ENCODE measurements at places on chromosomes 12 and 14. TPM values are rescaled to one million over a fixed set of nuclear protein-coding genes. Genes with fewer than 3 reads are reported as not detected.

DNA sequence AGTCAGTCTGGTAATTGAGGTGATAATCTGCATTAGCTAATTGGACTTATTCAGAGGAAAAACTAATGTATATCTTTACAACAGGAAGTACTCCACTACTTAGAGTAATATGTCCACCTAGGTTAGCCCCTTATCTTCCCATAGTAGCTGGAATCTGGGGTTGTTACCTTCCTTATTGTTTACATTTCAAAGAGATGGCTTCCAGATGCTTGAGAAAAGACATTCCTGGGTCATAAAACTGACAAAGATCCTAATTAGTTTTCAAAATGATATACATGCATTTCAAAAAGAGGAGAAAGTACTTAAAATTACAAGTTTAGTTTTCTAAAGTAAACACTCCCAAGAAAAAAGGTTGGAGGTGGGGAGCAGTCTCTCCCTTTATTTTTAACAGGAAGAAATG is 78.1 kb downstream of the RPL10L start:
- peaks cover 18% of the 10 kb centered on the region for H3K4me1 ChIP-seq
- no peaks in the 10 kb centered on the region for H3K36me3 ChIP-seq
- H3K27ac ChIP-seq, result no peak overlapping the region
- no peaks in the 10 kb centered on the region for H3K27me3 ChIP-seq

DNA sequence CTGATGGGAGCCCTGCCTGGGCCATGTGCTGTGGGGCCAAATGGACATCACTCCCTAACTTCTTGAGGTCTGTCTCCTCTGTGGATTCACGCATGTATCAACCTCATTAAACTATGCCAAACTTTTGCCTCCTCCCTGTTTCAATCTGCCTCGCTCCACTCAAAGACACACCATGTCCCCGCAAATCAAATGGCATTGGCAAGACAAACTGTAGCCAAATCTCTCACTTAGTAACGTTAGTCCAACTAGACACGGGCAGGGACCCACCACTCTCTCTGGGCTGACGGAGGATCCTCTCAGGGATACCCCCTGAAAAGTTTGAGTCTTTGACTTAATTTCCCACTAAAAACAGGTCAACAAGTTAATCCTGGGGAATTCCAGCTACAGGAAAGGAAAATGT is 8.0 kb downstream of the ZBTB39 start:
- DNase-seq, result no peak
- no peaks in the 10 kb centered on the region for H3K27me3 ChIP-seq
- H3K4me1 ChIP-seq, result peaks cover 16% of the 10 kb centered on the region
- H3K4me3 ChIP-seq, result no peak overlapping the region
- no peak overlapping the region for H3K27ac ChIP-seq

- H3K4me3 ChIP-seq, result no peak overlapping the region
- DNase-seq, result no peak
- peaks cover 12% of the 10 kb centered on the region for H3K4me1 ChIP-seq
- no peaks in the 10 kb centered on the region for H3K27me3 ChIP-seq
- no peak overlapping the region for H3K27ac ChIP-seq
Measured at GRCh38 chr12:102685841-102686240, 205.5 kb upstream of the IGF1 start.

GRCh38 chr12:104490850-104491249 is 34.1 kb downstream of the CHST11 start:
- no peak overlapping the region for H3K27ac ChIP-seq
- no peak for DNase-seq
- H3K36me3 ChIP-seq, result peaks cover 3% of the 10 kb centered on the region
- no peaks in the 10 kb centered on the region for H3K27me3 ChIP-seq

DNA sequence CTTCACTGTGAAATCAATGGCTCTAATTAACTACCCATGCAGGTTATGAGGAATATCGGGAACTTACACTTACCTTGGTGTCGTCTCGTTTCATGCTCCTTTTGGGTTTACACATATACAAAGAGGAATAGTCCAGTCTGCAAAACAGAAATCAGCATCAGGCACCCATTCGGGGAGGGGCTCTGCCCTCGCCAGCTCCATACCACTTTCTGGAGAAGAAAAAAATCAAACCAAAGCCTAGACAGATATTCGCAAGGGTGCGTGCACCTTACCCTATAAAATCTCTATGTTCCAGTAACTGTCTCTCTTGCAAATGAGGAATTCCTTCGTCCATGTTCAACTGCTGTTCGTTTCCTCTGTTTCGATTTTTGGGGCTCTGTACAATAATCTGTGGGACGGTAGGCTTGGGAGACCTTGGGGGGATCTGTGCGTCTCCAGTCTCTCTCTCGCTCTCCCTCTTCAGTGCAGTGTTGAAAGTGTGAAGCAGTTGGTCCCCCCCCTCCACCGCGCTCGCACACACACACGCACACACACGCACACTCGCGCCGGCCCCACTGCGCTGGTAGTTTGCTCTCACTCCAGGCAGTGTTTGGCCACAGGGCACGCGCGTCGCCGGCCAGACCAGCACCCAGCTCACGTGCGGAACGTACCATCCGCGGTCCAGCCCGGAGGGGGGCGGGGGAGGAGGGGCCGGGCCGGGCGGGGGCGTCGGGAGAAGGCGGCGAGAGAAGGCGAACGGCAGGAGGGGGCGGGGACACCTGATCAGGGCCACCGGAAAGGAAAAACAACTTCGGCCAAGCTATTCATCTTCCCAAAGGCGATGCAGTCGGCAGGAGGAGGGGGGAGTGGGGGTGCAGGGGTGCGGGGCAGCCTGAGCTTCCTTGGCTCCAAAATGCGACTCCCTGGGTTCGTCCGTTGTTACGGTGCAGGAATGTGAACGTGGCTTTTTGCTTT is at the start of gene BHLHE41:
BHLHE41 (minus strand) TSS at position 592 of the 954 bp plus-strand sequence; CDS start at position 334, 258 bp downstream.
- no peak for DNase-seq
- H3K27ac ChIP-seq, result peak within 1 kb of the TSS; percentile 91
- peaks cover 7% of the 10 kb centered on the region for H3K4me1 ChIP-seq
- peaks cover 91% of the 10 kb centered on the region for H3K27me3 ChIP-seq

DNA sequence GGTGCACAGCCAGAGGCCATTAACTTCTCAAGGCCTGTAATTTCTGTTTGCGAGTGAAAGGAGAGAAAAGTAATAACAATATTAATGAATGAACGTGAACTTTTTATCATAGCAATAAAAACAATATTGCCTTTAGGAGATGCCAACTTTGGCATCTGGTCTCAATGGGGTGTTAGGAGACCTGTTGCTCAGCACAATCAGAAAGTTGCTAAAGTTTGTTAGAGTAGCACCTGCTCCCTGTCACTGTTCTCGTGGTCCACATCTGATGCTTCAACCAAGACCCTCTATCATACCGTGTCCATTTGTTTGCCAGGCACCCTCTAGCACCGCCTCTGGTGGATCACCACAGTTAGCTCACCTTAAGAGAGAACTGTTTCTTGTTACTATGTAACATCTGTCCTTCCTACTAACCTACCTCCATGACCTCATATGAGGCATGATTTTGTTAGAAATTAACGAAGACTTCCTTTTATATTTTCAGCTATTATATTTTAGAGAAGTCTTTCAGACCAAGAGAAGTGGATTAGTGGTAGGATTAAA is 12.5 kb upstream of the CLEC4E start:
- no peak overlapping the region for H3K27ac ChIP-seq
- no peaks in the 10 kb centered on the region for H3K36me3 ChIP-seq
- H3K4me3 ChIP-seq, result no peak overlapping the region
- DNase-seq, result no peak
- no peaks in the 10 kb centered on the region for H3K4me1 ChIP-seq

GRCh38 chr12:13205809-13206559 is 9.5 kb downstream of the EMP1 start:
- H3K27me3 ChIP-seq, result peaks cover 35% of the 10 kb centered on the region
- H3K27ac ChIP-seq, result peak overlapping the region; percentile 99
- peaks cover 47% of the 10 kb centered on the region for H3K36me3 ChIP-seq
- peaks cover 51% of the 10 kb centered on the region for H3K4me1 ChIP-seq
- DNase-seq, result no peak

DNA sequence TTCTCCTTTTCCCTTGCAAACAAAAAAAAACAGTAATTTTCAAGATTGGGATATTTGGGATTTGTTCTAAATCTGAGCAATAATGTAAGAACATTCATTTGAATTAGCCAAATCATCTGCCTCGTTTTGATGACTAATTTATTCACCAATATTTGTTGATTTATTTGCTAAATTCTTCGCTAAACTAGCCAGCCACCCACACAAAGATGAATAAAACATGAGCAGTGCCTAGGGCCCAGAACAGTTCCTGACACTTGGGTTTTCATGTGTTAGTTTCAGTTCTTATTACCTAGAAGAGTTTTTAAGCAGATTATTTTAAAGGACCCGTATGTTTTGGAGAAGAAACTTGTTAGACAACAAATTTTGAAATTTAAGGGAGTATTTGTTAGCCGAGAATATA is 1.4 kb downstream of the ETNK1 start:
- peaks cover 2% of the 10 kb centered on the region for H3K27me3 ChIP-seq
- no peak for DNase-seq
- H3K4me3 ChIP-seq, result peak overlapping the region; percentile 96
- peaks cover 23% of the 10 kb centered on the region for H3K4me1 ChIP-seq

- H3K27ac ChIP-seq, result no peak overlapping the region
- peaks cover 12% of the 10 kb centered on the region for H3K4me1 ChIP-seq
- no peaks in the 10 kb centered on the region for H3K27me3 ChIP-seq
- H3K36me3 ChIP-seq, result no peaks in the 10 kb centered on the region
- H3K4me3 ChIP-seq, result no peak overlapping the region
Measured at GRCh38 chr12:99388671-99389195, 258.8 kb upstream of the GARIN6 start.

- no peaks in the 10 kb centered on the region for H3K27me3 ChIP-seq
- no peak for DNase-seq
- peaks cover 39% of the 10 kb centered on the region for H3K4me1 ChIP-seq
- H3K36me3 ChIP-seq, result peaks cover 22% of the 10 kb centered on the region
- H3K4me3 ChIP-seq, result no peak overlapping the region
Measured at GRCh38 chr12:49985981-49986380, 13.2 kb downstream of the AQP6 start.

DNA sequence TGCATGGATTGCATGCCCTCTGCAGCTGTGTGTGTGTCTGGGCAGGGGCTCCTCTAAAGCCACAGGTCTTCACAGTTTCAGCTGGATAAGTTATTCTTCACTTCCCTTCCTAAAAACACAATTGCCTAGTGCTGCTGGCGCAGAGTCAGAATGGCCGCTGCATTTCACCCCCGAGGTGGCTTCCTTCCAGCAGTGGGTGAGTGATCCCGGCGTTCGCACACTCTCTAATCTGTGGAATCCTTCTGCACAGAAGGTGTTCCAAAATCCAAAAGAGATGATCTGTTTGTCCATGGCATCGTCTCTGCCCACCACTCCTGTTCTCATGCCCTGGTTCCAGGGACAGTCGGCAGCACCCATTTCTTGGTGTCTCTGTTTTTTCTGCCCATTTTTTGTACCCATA is 340.7 kb downstream of the DPF3 start:
- H3K4me1 ChIP-seq, result peaks cover 4% of the 10 kb centered on the region
- peaks cover 14% of the 10 kb centered on the region for H3K27me3 ChIP-seq
- H3K36me3 ChIP-seq, result no peaks in the 10 kb centered on the region
- H3K27ac ChIP-seq, result no peak overlapping the region
- DNase-seq, result no peak

DNA sequence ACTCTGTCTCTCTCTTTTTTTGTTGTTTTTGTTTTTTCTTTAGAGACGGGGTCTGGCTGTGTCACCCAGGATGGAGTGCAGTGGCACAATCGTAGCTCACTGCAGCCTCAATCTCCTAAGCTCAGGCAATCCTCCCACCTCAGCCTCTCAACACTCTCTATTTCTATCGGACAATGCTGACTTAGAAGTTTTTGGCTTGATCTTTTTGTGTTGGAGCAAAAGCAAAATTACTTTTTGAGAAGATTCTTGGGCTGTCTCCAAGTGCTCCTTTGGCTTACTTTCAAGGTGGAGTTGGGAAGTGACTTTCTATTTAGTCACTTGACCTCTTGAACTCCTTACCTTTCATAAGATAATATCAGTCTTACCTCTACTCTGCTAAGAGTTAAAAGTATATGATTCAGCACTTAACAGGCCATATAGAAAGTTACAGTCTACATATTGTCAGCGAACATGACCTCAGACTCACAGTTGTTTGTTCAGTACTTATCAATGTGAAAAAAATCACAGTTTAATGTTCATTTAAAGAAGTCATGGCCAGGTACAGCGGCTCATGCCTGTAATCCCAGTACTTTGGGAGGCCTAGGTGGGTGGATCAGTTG is 15.4 kb upstream of the MIA2 start:
- H3K27me3 ChIP-seq, result no peaks in the 10 kb centered on the region
- peaks cover 5% of the 10 kb centered on the region for H3K4me1 ChIP-seq
- no peak overlapping the region for H3K4me3 ChIP-seq
- DNase-seq, result no peak
- H3K27ac ChIP-seq, result peak overlapping the region; percentile 29

GRCh38 chr12:89665556-89665955 is 43.1 kb downstream of the ATP2B1 start:
- H3K27me3 ChIP-seq, result no peaks in the 10 kb centered on the region
- H3K4me3 ChIP-seq, result no peak overlapping the region
- peaks cover 24% of the 10 kb centered on the region for H3K4me1 ChIP-seq
- no peak for DNase-seq

DNA sequence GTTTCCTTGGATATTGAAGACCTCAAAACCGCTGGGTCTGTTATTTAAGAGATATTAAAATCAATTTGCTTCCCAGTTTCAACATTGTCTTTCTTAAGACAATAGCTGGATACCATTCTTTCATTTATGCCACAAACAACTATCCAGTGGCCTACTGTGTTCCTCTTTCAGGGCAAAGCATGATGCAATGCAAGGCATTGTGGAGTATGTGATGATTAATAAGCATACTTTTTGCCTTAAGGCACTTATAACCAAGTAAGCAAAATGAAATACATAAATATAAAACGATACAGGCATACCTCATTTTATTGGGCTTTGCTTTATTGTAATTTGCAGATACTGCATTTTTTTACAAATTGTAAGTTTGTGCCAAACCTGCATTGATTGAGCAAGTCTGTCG is 45.5 kb downstream of the SCN8A start:
- no peaks in the 10 kb centered on the region for H3K36me3 ChIP-seq
- no peak overlapping the region for H3K27ac ChIP-seq
- H3K4me3 ChIP-seq, result no peak overlapping the region

- peaks cover 58% of the 10 kb centered on the region for H3K27me3 ChIP-seq
- no peak for DNase-seq
- no peak overlapping the region for H3K4me3 ChIP-seq
- no peaks in the 10 kb centered on the region for H3K4me1 ChIP-seq
- H3K36me3 ChIP-seq, result no peaks in the 10 kb centered on the region
- H3K27ac ChIP-seq, result no peak overlapping the region
Measured at GRCh38 chr12:5010151-5010550, 33.5 kb upstream of the KCNA5 start.

The FOXG1 gene
- 1.7 TPM for total RNA-seq

The DIO2 gene
- total RNA-seq, result 3.5 TPM

The CLEC4D gene
- not detected for total RNA-seq

The NANOG gene
- not detected for total RNA-seq

The TOMM20L gene
- not detected for total RNA-seq
